ENCODE measurements at places on chromosomes 7 and 10. TPM values are rescaled to one million over a fixed set of nuclear protein-coding genes. Genes with fewer than 3 reads are reported as not detected.

Gene LMOD2
- polyA plus RNA-seq = not detected

Gene MRLN
- 0.55 TPM for polyA plus RNA-seq

Gene PRSS37
- 0.59 TPM for polyA plus RNA-seq

Gene NKX2-3
- not detected for polyA plus RNA-seq

Data from left lung (tissue), 14 donors.